ENCODE measurements at places on chromosomes 6 and 20.

DNA sequence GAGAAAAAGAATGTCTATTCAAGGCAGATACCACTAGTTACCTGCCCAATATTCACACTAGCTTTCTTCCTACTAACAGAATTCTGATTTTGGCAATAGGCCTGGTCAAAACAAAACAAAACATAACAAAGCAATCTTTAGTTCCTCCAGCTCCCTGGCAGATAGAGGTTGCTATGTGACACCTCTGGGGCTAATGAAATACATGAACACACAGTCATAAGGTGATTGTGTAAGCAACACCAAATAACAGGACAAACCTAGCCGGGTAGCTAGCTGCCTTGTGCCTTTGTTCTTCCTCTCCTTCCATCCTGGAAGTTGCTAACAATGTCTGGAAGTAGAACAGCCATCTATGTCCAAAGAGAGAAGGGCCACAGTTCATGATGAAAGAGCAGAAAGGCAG lies 6.0 kb upstream of the HMGN3 start:
- no peak for DNase-seq

DNA sequence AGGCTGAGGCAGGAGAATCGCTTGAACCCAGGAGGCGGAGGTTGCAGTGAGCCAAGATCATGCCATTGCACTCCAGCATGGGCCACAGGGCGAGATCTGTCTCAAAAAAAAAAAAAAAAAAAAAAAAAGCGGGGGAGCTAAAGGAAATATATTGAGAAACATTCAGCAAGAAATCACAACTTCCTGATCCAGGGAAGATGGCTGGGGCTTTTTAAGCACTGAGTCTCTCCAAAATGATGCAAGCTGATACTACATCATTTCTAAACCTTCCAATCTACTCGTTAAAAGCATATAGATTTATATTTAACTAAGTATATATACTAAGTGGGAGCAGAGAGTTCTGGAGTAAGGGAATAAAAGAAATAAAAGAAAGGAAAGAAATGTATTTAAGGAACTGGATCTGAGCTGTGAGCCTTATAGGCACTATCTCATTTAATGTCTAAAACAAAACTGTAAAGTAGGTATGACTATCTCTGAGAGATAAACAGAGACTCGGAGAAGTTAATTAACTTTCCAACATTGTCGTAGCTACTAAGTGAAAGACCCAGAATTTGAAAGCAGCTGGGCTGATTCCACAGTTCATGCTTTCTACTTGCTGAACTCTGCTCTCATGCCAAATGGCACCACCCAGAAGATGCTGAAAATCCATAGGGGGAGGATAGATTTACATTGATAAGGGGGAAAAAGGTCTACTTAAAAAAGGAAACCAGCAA lies 215.0 kb upstream of the MARCKS start:
- DNase-seq, result no peak

DNA sequence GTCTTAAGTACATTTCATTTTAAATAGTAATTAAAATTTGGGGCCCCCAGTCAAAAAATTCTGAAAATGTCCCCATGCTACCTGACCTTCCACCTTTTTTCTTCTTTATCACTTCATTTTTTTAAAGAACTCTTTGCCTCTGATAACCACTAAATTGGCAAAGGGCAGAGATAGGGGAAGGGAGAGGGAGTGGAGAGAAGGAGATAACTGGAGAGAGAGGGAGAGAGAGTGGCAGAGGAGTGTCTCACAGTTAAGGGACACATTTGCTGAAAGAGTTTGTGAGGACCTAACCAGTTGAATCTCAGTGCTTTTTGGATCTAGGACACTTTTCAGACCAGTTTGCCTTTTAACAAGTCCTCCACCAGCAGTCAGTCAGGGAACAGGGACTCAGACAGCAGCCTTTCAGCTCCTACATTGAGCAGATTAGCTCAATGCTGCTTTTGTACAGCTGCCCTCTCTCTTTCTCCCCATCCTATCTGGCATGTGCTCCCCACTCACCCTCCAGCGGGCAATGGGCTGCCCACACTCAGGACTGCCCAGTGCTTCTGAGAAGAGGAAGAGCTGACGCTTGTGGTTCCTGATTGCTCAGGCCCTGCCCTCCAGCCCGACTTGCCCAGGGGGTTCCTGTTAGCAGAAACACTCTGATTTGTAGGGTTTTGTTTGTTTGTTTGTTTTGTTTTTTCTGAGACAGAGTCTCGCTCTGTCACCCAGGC lies 14.4 kb downstream of the ARMC2 start:
- no peak for DNase-seq

GRCh38 chr6:72622094-72622940 lies 453 bp downstream of the KCNQ5 start:
- peak; percentile 39 for DNase-seq

- no peak for DNase-seq
These were observed 52.6 kb downstream of the GINS1 start for GRCh38 chr20:25459916-25460535.

Data from activated T-cell treated with anti-CD3 and anti-CD28 coated beads for 24 hours (primary cell).